ENCODE measurements at places on chromosomes 7 and 10.

GRCh38 chr7:103065667-103066066, 8.9 kb downstream of the FBXL13 start:
- no peak for DNase-seq

GRCh38 chr10:50794490-50794889, 54.8 kb downstream of the ASAH2B start:
- no peak for DNase-seq

DNA sequence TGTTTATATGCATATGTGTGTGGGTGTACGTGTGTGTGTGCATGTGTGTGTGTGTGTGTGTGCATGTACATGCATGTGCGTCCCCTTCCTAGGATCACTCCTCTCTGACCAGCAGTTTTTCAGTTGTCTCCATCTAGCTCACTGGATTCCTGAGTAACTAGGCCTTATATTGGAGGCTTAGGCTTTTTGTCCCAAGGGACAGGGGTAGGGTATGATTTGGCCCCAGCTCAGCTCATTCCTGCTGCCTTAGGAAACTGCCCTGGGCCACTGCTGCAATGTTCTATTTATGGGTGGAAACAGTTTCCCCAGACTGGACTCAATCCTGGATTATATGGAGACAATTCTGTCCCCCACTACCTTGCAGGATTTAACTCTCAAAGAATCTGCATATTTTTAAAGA, 68.8 kb upstream of the SDK1 start:
- no peak for DNase-seq

DNA sequence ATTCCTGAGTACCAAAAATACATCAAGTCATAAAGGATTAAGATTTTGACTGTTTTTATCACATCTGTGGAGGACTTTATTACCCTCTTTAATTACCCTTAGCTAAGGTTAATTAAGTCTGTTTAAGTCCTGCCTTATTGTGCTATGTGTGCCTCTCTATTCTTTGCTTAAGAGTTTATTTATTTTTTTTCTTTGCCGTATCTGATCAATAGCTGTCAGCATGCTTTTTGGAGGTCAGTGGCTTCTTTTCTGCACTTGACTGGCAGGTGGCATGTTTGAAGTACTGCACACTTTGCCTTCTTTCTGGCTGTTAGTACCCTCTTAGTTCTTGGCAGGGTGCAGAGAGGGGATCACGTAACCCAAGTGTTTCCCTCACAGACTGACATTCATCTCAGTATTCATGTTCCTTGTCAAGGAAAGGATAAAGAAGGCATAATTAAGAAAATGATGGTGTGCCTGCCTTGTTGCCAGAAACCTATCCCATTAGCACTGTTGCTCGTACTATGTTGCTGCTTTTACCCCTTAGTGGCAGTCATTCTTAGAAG, 225.8 kb downstream of the EXOC4 start:
- DNase-seq = no peak

GRCh38 chr10:64731016-64731415, 1209.8 kb downstream of the REEP3 start:
- DNase-seq = no peak

DNA sequence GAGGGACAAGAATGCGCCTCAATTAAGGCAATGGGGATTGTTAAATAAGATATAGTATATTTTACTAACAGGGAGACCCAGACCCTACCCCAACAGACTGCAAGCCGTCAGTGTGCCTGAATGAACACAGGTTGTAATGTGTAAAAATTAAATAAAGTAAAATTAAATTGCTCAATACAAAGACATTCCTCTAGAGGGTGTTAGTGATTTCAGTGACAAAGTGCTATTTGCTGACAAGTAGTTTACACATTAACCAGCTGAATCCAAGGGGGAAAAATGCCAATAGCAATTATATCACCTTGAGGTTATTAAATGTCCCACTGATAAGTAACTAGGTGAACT, 110.5 kb downstream of the EBF3 start:
- no peak for DNase-seq

GRCh38 chr10:122419876-122420623, 34.4 kb upstream of the ARMS2 start:
- no peak for DNase-seq

DNA sequence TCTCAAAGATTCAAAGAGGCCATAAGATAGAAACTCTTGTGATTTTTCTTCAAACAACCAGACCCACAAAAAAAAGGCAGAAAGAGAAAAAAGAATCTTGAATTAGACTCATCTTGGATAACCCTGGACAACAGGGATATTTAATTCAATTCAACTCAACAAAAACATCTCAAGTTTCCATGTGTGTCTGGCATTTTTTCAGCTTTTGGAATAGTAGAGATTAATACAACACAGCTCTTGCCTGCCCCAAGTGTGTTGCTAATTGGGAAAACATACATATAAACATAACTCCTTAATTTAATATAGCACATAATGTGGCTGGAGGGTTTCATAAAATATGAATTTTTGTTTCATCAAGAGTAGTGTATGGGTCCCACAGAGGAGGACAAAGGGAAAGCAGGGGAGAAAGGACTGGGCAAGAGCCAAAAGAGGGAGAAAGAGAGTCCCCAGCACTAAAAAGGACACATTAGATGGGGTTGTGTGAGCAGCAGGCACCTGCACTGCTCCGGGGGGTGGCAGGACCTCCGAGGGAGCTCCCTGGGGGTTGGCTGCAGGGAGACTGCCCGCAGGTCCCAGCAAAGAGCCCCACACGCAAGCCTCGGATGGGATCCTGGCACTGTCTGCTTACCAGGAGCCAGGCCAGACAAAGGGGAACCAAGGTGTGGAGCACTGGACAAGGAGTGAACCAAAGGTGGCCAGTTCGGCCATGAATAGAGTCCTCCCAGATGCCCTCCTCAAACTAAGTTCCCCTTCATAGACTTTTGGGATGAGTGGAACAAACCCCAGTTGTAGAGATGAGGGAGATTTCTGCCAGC, 65.6 kb upstream of the TMEM72 start:
- no peak for DNase-seq

- no peak for DNase-seq
Observed at GRCh38 chr7:98354511-98355249, 46.2 kb downstream of the BAIAP2L1 start.

- peak; percentile 38 for DNase-seq
Observed at GRCh38 chr7:107563081-107563774, 492 bp downstream of the COG5 start.

DNA sequence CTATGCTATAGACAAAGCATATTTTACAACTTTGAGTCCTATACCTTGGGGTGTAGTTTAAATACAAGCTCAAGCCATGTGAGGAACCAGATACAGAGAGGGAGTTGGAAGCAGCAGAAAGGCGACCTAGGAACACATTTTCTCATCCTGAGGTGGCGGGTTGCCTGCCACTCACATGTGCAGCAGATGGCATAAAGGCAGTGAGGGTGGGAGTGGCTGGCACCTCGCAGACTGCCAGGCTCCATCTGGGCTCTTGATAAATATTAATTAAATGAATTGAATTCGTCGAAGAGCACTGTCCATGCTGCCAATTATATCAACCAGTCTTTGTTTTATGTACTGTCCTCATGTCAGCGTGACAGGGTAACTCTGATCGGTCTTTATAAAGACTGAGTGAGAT, 79.0 kb upstream of the SEMA3C start:
- DNase-seq = no peak

GRCh38 chr7:156773966-156774365, 119.0 kb downstream of the LMBR1 start:
- no peak for DNase-seq

- no peak for DNase-seq
Observed at GRCh38 chr10:50894312-50894711, 8.9 kb upstream of the A1CF start.

- DNase-seq = no peak
Observed at GRCh38 chr7:103068414-103069403, 5.9 kb downstream of the FBXL13 start.

- no peak for DNase-seq
Observed at GRCh38 chr7:39971924-39972323, 21.9 kb downstream of the CDK13 start.

DNA sequence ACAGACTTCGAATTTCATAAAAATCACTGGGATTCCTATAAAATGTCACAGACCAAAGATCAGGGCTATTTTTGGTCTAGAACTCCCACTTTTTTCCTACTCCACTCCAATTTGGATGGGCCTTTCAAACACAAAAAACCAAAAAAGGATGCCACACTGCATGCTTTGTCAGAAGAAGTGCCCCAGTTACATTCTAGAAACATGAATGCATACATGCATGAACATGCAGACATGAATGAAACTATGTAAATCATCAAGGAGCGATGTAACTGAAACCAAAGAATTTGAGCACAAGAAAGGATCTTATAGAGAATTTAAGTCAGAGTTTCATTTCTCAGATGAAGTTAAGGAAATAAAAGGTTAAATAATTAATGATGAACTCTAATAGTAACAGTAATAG, 31.8 kb upstream of the FAM133B start:
- DNase-seq = no peak

DNA sequence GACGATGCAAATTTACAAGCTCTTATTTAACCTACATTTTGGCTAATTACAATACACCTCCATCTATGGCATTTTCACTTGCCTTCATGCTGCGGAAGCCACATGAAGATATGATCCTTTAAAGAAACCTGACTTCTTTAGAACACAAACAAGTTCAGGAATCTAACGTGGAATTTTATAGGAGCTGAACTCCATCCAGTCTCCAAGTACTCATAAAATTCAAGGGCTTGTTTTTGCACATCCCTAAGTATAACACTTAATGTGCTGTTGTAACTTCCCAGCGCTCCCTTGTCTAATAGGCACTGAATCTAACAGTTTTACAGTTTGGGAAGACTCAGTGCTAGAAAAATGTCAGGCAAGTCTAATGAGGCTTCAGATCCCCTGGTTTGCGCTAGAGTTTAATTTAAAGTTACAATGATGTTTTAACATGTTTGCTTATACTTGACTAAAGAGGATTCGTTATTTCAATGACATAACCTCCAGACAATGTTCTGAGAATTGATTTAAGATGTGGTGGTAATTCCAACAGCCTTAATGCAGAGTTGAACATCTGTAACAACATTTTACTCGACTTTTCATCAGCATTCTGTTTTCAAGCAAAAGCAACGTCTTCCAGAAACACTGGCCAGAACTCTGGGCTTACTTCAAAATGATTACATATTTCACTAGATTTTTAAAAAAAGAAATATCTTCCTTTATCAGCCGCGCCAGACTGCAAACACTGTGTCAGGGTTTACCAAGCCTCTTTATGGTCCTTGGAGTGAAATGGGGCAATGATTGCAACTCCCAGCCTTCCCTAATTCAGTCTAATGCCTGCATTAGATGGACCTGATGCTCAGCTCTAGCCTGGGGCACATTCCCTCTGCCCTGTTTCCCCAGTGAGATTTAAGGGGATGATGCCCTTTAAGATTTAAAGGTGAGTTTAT, 664.3 kb downstream of the KCNMA1 start:
- DNase-seq = no peak

GRCh38 chr7:19620470-19620869, 88.4 kb downstream of the POLR1F start:
- DNase-seq = no peak

DNA sequence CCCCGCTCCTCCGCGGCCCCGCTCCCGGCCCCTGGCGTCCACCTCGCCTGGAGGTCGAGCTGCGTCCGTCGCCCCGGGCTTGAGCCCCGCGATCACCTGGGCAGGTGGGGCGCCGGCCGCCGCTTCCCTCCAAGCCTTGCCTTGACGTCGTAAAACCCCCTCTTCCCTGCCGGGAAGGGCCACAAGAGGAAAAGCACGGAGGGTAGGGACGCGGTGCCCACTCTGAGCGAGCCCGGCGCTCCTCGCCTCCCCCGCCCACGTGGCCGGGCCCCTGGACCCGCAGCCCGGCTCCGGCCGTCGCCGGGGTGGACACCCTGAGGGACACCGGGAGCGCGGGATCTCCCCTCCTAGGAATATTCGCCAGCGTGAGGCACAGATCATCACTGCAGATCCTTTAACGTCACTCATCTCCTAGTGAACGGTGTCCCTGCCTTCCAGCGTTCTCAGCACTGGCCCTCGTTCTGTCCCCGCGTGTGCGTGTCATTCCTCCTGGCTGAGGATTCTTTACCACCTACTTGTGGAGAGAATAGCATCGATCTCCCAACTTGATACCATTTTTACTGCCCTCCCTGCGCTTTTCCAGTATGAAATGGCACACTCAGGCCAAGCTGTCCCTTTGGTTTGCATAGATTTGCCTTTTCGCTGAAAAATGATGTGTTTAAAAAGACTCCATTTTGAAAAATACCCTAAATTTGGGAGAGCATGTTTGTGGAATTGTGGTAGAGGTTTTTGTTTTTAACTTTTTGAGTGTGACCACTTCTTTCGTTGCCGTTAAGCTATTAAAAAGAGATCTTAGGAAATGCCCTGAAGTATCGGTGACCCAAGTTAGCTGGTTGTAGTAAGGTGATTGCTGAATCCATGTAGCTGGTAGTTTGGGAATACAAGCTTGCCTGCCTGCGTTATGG, 649 bp downstream of the ACTR3B start:
- peak; percentile 28 for DNase-seq

GRCh38 chr7:35723011-35723410, 28.1 kb upstream of the HERPUD2 start:
- DNase-seq = no peak

- no peak for DNase-seq
Observed at GRCh38 chr7:98227939-98228338, 16.7 kb downstream of the BHLHA15 start.

GRCh38 chr10:94402843-94403379, 570 bp downstream of the TBC1D12 start:
- DNase-seq = no peak

DNA sequence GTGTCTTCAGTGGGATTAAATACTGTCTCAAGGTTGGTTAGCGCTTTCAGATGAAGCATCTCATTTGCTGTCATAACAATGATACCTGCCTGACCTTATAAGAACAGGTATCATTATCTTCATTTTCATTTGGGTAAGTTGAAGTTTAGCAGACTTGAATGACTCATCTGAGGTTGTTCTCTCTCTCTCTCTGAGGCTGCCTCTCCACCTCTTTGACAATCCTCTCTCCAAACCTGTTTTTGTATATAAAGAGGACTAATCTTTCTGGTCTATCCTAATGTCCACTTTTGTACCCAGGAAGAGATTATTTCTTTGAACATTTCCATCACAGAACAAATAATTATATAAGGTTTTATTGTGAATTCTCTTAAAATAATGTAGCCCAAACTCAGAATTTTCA, 291.4 kb downstream of the KLF6 start:
- DNase-seq = no peak

GRCh38 chr10:13696071-13696470, 109.3 kb downstream of the PRPF18 start:
- no peak for DNase-seq

GRCh38 chr7:11539853-11540252, 292.1 kb downstream of the THSD7A start:
- no peak for DNase-seq

- no peak for DNase-seq
Observed at GRCh38 chr10:131804551-131805295, 96.1 kb upstream of the PPP2R2D start.

GRCh38 chr10:23418051-23418681, 20.7 kb upstream of the OTUD1 start:
- DNase-seq = no peak
